ENCODE measurements at places on chromosomes 1 and 21.
A peak's percentile ranks its signal among the peaks of the same experiment; 100 is the strongest.

DNA sequence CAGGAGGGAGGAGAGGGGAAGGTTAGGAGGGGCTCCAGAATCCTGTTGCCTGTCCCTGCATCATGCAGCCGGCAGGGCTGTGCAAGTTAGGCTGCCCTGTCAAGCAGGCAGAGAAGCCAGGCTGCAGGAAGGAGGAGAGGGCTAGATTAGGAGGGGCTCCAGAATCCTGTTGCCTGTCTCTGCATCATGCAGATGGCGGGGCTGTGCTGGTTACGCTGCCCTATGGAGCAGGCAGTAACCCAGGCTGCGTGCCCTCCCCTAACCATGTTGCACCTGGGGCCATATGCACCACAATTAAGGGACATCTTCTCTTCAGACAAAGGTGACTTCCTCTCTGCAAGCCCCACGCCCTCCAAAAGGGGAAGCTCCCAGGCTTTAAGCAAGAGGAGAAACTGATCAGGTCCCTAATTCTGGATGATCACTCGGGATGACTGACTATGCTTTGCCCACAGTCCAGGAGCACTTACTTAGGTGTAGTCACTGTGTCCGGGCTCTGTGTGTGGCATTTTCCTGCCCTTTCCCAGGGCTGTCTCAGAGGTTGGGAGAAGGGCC, 457.4 kb downstream of the SETD4 start:
- no peak for ATAC-seq

GRCh38 chr1:173489149-173489600, 12.0 kb downstream of the PRDX6 start:
- ATAC-seq = no peak

GRCh38 chr1:167121375-167122120, 27.7 kb downstream of the STYXL2 start:
- ATAC-seq = peak; percentile 74

DNA sequence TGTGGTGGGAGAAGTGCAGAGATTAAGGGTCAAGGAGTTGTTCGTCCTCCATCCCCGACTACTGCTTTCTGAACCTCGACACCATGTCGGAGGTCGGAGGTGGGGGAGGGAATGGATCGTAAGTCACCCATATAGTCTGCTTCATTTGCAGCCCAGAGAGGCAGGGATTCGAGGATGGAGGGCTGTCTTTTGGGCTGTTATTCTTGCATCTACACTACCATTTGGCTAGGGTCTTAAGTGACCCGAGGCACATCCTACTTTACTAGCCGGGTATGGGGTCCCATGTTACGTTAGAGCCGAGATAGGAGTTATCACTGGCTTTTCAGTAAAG, 578 bp downstream of the USP21 start:
- ATAC-seq = no peak

DNA sequence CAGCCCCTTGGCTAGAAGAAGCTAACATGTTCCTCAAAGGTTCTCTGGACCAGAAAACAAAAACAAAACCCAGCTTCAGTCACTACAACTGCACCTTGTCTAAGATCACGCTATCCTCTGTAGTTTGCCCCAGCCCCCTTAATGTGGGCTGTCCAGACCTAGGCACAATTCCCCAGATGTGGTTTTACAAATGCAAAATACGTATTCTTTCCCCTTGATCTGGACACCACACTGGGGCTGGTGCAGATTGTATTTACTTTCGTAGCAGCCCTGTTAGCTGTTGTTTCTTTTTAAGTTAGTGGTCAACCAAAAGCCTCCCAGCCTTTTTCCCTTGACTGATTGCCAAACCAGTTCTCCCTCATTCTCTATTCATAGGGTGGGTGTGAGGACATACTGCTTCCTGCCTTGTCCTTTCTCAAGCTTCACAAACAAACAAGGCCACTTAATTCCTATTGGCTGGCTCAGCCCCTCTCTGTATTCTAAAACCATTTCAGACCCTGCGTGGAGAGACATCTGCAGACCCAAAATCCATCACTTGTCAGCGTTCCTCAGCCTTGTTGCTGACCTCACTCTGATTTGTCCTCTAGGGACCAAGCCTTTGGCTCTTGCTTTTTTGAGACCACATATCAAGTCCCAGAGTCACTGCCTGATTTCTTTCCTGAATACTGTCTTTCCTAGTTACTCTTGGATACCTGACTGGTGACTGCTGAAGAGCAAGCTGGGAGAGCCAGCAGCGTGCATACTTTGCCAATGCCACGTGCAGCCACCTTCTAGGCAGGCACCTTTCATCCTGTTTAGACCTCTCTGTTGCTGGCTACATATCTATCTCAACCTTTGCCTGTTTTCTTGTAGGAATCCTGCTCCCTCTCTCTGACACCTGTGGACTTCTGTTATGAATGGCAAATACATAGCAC, 96.4 kb upstream of the RAB3GAP2 start:
- no peak for ATAC-seq

DNA sequence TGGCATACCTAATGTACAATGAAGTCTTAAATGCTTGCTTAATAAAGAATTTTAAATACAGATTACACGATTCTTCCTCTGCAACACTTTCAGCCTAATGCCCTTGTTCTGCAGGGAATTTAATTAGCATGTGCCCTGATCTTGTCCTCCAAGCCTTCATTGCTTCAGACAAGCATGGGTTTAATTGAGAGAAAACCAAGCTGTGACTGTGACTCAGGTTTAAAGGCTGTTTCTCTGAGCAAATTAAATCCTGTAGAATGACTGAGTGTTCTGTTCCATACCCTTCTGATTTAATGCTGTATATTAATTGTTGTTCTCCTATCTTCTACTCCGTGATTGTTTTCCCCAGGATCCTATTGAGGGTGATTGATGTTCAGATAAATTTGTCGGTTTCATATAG, 269.0 kb upstream of the PRMT6 start:
- no peak for ATAC-seq

- ATAC-seq = no peak
These were observed 44.6 kb downstream of the NIBAN1 start for GRCh38 chr1:184929711-184930202.

GRCh38 chr21:29288239-29288638, 10.5 kb upstream of the BACH1 start:
- ATAC-seq = no peak

DNA sequence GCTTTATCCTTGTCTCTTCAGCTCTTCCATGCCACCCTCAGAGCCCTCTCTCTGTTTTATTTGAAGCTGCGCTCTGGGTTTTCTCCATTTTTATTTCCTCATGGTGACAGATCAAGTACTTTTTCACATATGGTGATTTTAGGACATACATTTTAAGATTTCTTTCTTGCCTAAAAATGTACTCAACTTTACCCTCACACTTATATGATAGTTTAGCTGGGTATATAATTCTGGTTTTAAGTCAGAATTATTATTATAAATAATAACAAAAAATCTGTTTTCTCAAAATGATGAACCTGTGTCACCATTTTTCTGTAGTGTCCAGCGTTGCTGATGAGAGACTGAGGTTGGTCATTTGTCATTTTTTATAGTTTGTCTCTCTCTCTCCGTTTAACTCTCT, 754 bp upstream of the KRTAP10-5 start:
- no peak for ATAC-seq

- ATAC-seq = peak; percentile 98
These were observed 8.6 kb upstream of the ATP5PO start for GRCh38 chr21:33924079-33924765.

- ATAC-seq = no peak
These were observed 16.1 kb upstream of the S100A7 start for GRCh38 chr1:153476491-153477093.

- no peak for ATAC-seq
These were observed 174.7 kb downstream of the NRIP1 start for GRCh38 chr21:14890141-14890540.
